ENCODE measurements at places on chromosomes 5 and 9. TPM values are rescaled to one million over a fixed set of nuclear protein-coding genes. Genes with fewer than 3 reads are reported as not detected.

DNA sequence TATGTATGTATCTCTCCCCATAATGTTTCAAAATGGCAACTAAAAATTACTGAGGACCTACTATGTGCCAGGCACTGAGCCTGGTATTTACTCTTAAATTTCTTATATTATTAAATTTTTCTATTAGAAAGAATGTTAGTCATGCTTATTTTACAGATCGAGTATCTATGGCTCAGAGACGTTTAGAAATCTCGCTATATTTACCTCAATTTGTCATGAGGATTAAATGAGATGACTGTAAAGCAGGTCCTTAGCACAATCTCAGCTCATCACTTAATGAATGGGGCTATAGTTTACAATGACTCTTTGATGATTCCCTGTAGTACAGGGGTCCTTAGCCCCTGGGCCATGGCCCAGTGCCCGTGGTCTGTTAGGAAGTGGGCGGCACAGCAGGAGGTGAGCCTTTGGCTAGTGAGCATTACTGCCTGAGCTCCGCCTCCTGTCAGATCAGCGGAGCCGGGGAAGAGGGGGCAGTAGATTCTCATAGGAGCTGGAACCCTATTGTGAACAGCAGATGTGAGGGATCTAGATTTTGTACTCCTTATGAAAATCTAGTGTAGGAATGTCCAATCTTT is 15.5 kb downstream of the ENC1 start:
- no peak for DNase-seq

- no peak for DNase-seq
These were observed 20.9 kb downstream of the DUSP1 start for GRCh38 chr5:172749881-172750633.

- no peak for DNase-seq
These were observed 45.3 kb upstream of the RASEF start for GRCh38 chr9:83108208-83108607.

The SV2C gene
- total RNA-seq, result 0.99 TPM

The SAXO1 gene
- 0.11 TPM for total RNA-seq

The MEGF10 gene
- total RNA-seq, result 0.65 TPM

The PIP5KL1 gene
- total RNA-seq, result 2.1 TPM

All from esophagus muscularis mucosa (tissue), 4 donors.